ENCODE measurements at places on chromosomes 1 and 21.

DNA sequence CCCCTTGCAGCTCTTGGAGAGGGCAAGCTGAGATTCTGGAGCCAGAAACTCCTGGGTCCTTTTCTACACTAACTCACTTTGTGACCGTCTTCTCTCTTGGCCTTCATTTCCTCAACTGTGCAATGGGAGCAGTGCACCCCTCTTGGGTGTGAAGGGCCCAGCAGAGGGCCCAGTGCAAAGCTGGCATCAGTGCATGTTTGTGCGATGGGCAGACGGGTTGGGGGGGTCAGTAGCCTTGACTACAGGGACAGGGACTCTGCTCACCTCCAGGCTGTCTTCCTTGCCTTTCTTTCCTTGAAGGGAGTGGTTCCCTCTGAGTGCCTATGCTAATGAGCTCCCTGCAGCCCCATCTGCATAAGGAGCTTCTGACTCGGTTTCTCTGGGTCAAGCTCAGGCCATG is 51.0 kb downstream of the EDN2 start:
- DNase-seq = no peak

DNA sequence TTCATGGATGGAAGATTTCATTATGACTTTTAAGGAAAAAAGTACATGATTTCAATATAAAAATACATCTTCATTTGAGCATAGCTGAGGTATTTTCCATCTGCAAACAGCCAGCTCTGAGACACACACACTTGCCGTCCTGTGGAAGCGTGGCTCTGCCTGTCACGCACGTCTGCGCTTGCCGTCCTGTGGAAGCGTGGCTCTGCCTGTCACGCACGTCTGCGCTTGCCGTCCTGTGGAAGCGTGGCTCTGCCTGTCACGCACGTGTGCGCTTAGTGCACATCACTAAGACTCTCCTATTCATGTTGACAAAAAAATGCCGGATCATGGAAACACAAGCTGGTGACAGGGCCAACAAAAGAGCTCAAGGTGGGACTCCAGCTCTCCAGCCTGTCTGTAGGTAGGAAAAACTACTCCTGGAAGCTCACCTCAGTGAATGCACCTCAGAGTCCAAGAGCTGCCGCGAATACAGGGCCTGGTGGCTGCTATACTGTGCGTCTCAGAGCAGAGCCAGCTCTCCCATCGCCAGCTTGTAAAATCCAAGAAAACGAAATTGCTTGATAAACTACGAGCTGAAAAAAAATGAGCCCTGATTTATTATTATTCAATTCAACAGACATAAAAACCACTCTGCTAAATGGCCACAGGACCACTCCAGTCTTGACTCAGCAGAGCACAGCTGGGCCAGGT is 69.3 kb downstream of the SLC37A1 start:
- no peak for DNase-seq

GRCh38 chr1:63466759-63467158 is 56.3 kb downstream of the ITGB3BP start:
- DNase-seq = no peak

- DNase-seq = no peak
Measured at GRCh38 chr1:222833356-222833876, 18.6 kb downstream of the DISP1 start.

- no peak for DNase-seq
Measured at GRCh38 chr1:13838236-13838635, 138.2 kb downstream of the PRDM2 start.

DNA sequence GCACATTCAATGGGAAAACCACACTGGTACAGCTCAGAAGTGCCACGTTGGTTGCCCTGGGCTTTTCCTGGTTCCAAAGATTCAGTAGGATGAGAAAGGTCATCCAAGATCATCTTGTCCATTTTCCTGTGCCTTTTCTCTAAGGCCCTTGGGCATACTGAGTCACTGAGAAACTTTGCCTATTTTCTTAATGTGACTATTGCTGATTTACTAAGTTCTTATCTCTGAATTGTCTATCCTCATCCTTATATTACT is 57.2 kb upstream of the HSD17B7 start:
- DNase-seq = no peak

DNA sequence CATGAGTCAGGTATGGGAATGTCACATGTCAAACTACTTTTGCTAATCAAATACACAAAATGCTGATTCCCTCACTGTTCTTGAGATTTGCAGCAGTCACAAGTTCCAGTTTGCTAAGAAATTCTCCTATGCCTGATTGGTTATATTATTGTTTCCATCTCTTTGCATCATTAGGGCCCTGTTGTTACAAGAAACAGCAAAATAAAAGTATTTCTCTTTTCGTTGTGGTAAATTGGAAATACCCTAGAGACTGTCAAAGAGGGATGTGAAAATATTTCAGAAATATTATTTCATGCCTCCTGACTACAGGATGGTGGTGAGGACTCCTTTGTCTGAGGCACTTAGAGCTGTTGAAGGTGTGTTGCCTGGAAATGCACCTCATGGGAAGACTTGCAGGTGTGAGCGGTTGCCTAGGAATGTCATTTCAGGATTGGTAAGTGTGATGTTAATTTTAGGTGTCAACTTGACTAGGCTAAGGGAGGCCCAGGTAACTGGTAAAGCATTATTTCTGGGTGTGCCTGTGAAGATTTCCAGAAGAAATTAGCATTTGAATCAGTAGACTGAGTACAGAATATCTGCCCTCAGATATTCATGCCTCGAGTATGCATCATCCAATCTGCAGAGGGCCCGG is 117.4 kb downstream of the ROR1 start:
- no peak for DNase-seq

- no peak for DNase-seq
Measured at GRCh38 chr1:36643371-36644270, 160.9 kb upstream of the CSF3R start.

- DNase-seq = no peak
Measured at GRCh38 chr1:150080784-150081183, 13.2 kb downstream of the VPS45 start.

GRCh38 chr1:208298593-208299269 is 54.5 kb upstream of the PLXNA2 start:
- no peak for DNase-seq

DNA sequence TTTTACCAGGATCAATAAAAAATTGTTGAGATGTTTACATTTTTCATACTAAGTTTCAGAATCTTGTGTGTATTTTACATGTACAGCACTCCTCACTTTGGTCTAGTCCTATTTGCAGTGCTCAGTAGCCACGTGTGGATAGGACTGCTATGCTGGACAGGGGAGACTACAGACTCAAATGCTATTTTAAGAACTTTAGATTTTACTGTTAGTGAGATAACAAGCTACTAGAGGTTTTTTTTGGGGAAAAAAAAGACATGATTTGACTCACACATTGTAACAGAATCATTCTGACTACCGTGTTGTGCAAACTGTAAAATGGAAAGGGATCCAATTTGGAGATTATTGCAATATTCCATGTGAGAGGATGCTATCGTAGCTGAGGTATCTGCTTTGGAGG is 418.9 kb upstream of the PRMT6 start:
- no peak for DNase-seq

DNA sequence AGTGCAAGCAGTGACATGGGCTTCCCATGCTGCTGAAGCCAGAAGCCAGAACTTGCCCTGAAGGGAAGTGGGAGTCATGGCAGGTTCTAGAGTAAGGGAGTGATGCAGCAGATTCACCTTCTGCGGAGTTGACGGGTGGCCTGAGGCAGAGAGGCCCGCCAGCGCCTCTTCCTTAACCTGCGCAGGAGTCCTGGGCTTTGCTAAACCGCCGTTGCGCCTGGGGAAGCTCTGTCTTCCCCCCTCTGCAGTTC is 67.3 kb downstream of the OBSCN start:
- no peak for DNase-seq
